ENCODE measurements at places on chromosomes 11 and 22.

DNA sequence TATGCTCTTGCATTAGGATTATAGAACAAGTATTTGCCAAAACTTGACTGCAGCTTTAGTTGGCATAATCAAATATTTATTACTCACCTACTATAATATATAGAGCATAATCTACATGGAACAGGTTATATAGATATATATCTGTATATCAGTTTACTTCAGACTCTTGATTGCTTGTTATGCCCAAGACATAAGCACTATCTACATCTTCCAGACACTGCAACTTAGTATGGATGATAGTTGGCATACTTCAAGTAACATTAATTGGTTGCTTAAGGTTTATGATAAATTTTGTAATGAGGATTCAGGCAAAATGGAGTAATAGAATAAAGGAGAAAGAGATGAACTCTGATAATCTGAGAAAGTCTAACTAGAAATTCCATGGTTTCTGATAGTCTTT, 1.0 kb downstream of the CCDC15 start:
- no peak for DNase-seq

DNA sequence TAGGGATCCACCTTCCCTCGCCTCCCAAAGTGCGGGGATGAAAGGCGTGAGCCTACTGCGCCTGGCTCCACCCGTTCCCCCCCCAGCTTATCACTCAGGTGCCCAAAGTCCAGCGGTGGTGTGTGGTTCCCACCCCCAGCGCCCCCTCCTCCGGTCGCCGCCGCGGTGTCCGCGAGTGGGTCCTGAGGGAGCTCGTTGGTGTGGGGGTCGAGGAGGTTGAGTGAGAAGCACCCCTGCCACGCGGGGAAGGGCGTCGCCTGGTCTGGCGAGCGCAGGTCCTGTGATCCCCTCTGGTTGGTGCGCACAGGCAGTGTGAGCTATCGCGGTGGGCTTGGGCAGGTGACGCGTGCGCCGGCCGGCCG, 3900.6 kb upstream of the OR11H1 start:
- no peak for DNase-seq

- DNase-seq: no peak
These were observed 9.2 kb upstream of the PARVG start for GRCh38 chr22:44171561-44171960.

GRCh38 chr11:21426931-21427330, 757.5 kb downstream of the NELL1 start:
- no peak for DNase-seq

DNA sequence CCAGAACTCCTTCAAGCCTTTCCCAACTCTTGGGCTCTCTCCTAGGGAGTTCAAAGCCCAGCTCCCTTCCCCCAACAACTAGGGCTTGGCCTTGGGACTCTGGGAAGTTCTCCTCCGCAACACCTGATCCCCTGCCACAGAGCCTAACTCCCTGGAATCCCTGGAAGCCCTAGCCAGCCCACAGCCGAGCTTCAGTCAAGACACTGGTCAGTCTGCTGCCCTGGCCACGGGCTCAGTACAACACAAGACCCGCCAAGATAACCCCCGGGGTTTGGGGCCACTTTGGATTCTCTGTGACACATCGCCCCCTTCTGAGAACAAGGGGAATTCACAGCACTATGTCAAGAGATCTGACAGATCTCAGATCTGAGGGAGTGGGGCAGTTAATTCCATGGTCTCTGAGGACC, 58.3 kb downstream of the SLC22A12 start:
- DNase-seq: no peak

All from activated T-cell treated with anti-CD3 and anti-CD28 coated beads for 1 hour (primary cell).